ENCODE measurements at places on chromosomes 7 and 10.

DNA sequence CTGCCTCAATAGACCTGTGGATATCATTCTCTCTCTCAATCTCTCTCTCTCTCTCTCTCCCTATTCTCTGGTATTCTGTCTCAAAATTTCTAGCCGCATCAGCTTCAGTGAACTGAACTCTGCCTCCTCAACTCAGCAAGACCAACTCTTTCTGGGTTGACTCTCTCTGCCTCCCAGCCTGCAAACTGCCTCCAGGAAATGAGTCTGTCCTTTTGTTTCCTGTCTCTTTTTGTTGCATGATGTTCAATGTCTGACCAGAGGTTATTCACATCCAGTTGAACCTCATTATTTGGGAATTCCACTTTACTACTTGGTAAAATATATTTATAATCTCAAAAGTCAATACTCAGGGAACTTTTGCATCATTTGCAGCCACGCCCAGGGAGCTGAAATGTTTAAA is 682.7 kb upstream of the FZD8 start:
- ATAC-seq: no peak

DNA sequence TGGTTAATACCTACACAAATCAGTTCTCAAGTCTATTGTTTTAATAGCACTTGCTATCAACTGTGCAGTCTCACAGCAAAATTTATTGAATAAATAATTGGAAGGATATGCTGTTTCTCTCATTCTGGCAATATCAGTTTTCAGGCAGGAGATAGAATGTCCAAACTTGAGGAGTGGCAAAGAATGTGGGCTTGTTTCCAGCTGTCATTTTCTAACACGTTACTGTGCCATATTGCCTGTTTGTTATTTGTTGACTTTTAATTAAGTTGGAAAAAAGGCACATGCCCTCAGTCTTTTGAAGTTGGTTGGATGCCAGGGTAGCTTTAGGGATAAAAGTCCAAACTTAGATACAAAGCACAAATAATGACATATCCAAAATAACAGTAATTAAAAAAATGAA is 52.2 kb downstream of the MAGI2 start:
- ATAC-seq: no peak

DNA sequence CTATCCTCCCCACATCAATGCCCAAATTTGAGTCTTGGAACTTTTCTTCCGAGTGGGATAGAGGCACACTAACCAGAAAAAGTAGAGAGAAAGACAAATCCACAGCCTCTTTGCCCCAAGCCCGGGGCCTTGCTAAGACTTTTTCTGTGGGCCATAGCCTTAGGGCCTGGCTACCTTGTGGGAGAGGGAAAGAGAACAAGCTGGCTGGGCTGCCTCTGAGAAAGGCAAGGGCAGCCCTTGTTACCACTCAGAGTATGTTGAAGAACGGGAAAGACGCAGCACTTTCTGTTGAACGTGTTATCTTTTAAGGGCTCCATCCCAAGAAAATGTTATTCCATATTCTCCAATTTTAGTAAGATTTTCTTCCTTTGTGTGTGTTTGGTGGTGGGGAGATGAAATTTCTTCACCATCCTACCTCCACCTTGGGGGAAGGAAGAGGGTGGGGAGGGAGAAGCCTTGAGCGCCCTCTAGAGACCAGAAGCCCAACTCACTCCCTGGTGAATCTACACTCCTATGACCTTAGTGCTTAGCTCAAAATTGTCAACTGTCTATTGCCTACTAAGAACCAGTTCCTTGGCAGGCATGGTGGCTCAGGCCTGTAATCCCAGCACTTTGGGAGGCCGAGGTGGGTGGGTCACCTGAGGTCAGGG is 3.9 kb upstream of the NRF1 start:
- no peak for ATAC-seq

DNA sequence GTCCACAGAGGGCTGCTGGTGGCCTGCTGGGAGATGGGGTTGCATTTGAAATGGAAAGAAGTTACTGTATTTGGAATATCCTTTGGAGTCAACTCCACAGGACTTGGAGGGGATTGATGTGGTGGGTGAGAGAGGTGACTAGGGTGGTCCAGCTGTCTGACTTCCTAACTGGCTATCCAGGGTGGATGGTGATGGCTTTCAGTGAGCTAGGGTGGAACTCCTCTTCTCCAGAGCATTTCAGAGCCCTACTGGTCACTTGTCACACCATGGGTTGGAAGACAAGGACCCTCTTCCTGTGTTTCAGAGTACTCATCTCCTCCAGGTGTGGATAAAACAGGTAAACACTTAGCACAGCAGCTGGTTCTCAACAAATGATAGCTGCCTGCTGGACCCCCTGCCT is 3.3 kb upstream of the ADAMTS14 start:
- no peak for ATAC-seq

DNA sequence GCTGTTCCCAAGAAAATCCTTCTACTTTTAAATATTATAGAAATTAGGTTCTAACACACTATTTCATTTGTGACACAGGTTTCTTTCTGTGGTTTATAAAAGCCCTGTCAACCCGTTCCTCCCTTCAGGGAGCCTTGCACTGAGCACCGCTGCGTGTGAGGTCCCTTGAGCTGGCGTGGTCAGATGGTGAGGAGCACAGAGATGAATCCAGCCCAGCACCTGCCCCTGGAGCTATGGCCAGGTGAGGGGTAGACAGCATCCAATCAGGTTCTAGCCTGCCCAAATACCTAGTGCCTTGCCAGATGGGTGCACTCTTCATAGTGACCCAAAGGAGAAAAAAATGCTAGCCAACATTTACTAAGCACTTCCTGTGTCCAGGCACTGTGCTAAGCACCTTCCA is 15.7 kb downstream of the ZCCHC24 start:
- ATAC-seq: no peak

- no peak for ATAC-seq
Measured at GRCh38 chr10:91049296-91049987, 128.6 kb upstream of the ANKRD1 start.

GRCh38 chr7:5704534-5704922 is 76.9 kb downstream of the RNF216 start:
- no peak for ATAC-seq

GRCh38 chr7:2982831-2983230 is 60.8 kb downstream of the CARD11 start:
- peak; percentile 50 for ATAC-seq

Measured in activated T-helper 17 cell treated with anti-CD3 and anti-CD28 coated beads, Interleukin-2, amount 50 U/mL, for 72 hours (primary cell).